ENCODE measurements at places on chromosomes 5 and 9. TPM values are rescaled to one million over a fixed set of nuclear protein-coding genes. Genes with fewer than 3 reads are reported as not detected.

DNA sequence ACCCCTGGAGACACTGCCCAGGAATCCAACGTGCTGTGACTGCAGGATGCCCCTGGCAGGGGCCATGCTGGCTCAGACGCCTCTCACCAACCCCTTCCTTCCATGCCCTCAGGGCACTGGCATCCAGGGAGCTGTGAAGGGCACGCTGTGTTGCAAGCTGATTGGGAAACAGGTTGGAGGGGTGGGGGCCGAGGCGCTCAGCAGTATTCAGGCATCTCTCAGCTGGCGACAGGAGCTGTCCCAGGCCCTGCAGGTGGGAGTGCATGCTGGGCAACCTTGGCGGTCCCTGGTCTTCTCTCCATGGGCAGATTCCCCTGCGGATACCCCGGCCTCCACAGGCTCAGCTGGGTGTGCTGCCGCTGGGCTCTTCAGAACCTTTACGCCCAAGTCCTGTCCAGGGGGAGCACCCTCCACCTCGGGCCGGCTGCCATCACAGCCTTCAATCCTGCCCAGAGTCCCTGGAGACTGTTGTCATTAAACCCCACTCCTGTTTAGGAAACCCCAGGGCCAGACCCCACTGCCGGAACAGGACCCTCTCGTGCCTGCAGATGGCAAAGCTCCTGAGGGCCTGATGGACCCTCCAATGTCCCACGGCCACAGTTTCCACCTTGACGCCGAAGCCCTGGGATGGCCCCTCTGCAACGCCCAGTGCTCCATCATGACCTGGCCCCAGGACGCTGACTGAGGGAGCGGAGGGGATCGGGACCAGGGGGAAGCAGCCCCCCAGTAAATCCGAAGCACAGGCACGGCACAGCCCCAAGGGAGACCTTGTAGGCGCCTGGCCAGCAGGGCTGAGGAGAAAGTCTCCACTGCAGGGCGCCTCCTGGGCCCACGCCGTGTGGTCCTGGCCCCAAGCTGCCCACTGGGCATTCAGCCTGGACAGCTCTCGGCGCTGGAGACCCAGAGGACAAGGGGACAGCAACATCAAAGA lies 9.3 kb downstream of the TPPP start:
- no peak overlapping the region for H3K27ac ChIP-seq
- H3K4me1 ChIP-seq: no peaks in the 10 kb centered on the region
- H3K27me3 ChIP-seq: no peaks in the 10 kb centered on the region
- no peak overlapping the region for H3K4me3 ChIP-seq
- no peaks in the 10 kb centered on the region for H3K36me3 ChIP-seq

GRCh38 chr5:1509346-1510085 lies 14.2 kb downstream of the LPCAT1 start:
- no peak overlapping the region for H3K4me3 ChIP-seq
- no peaks in the 10 kb centered on the region for H3K27me3 ChIP-seq
- no peak overlapping the region for H3K27ac ChIP-seq
- peaks cover 51% of the 10 kb centered on the region for H3K36me3 ChIP-seq

DNA sequence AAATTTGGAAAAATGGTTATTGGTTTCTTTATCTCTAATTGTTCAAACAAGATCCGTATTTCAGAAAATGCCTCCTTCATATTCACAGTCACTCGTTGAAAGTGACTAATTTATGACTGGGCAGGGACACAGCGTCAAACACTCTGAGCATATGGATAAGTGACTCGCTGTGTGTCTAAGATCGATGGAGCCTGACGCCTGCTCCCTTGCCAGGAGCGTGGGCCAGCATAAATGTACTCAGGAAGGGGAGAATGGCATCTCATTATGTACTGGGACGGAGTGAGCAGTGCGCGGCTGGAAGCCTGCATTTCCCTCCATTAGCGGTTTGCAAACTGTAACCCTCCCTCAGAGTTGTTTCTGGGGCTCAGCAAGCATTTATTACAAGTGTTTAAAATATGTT lies 79.8 kb upstream of the CAST start:
- no peak overlapping the region for H3K4me3 ChIP-seq
- no peaks in the 10 kb centered on the region for H3K36me3 ChIP-seq
- no peaks in the 10 kb centered on the region for H3K27me3 ChIP-seq
- DNase-seq: no peak

DNA sequence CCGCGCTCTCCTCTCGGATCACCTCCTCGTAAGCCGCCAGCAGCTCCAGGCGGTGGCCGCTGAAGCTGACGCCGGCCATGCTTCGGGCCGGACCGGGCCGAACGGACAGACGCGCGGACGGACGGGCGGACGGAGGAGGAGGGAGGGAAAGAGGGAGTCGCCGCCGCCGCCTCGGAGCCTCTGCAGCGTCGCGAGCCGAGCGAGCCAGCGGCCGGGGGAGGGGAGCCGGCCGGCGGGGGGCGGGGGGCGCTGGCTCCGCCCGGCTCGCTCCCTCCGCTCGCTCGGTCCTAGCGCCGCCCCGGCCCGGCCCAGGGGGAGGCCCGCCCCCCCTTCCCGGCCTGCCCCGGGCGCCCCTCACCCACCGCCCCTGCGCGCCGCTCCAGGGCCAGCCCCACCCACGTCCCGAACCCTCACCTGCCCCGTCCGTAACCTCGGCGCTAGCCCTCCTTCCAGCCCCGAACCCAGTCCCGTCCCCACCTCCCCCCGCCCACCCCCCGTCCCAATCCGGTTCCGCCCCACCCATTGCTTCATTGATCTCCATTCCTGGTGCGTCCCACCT lies at the start of gene DBN1:
TSS of gene DBN1 (minus strand) at position 192 of the 559 bp plus-strand sequence. CDS start at position 79, 113 bp downstream.
- no peak within 1 kb of the TSS for H3K27ac ChIP-seq
- DNase-seq: no peak
- peaks cover 34% of the 10 kb centered on the region for H3K4me1 ChIP-seq

GRCh38 chr5:81077105-81077504 lies 116.9 kb downstream of the RASGRF2 start:
- no peak overlapping the region for H3K27ac ChIP-seq
- DNase-seq: no peak
- no peaks in the 10 kb centered on the region for H3K36me3 ChIP-seq
- no peak overlapping the region for H3K4me3 ChIP-seq
- H3K27me3 ChIP-seq: no peaks in the 10 kb centered on the region

GRCh38 chr9:38282756-38283155 lies 109.7 kb upstream of the ALDH1B1 start:
- no peaks in the 10 kb centered on the region for H3K36me3 ChIP-seq
- H3K27me3 ChIP-seq: no peaks in the 10 kb centered on the region
- DNase-seq: no peak
- no peak overlapping the region for H3K4me3 ChIP-seq
- peaks cover 14% of the 10 kb centered on the region for H3K4me1 ChIP-seq

- no peak overlapping the region for H3K4me3 ChIP-seq
- no peaks in the 10 kb centered on the region for H3K36me3 ChIP-seq
- H3K4me1 ChIP-seq: no peaks in the 10 kb centered on the region
- no peaks in the 10 kb centered on the region for H3K27me3 ChIP-seq
Observed at GRCh38 chr5:57836921-57837320, 354.3 kb upstream of the ACTBL2 start.

- no peak overlapping the region for H3K4me3 ChIP-seq
- no peak overlapping the region for H3K27ac ChIP-seq
- H3K27me3 ChIP-seq: peaks cover 24% of the 10 kb centered on the region
- no peaks in the 10 kb centered on the region for H3K4me1 ChIP-seq
- no peaks in the 10 kb centered on the region for H3K36me3 ChIP-seq
Observed at GRCh38 chr5:3602785-3603502, 7.3 kb downstream of the IRX1 start.

- no peak for DNase-seq
- H3K27me3 ChIP-seq: no peaks in the 10 kb centered on the region
- H3K4me1 ChIP-seq: no peaks in the 10 kb centered on the region
- no peaks in the 10 kb centered on the region for H3K36me3 ChIP-seq
- no peak overlapping the region for H3K4me3 ChIP-seq
Observed at GRCh38 chr5:1760656-1761452, 38.8 kb downstream of the MRPL36 start.

ZNF454 gene
- not detected for total RNA-seq

ECM2 gene
- total RNA-seq: not detected

GRCh38 chr9:4588721-4589120 lies 73.4 kb upstream of the PLPP6 start:
- H3K27ac ChIP-seq: no peak overlapping the region
- H3K27me3 ChIP-seq: no peaks in the 10 kb centered on the region
- no peaks in the 10 kb centered on the region for H3K4me1 ChIP-seq
- no peak for DNase-seq
- H3K4me3 ChIP-seq: no peak overlapping the region

GRCh38 chr5:56950626-56951125 lies 1.2 kb downstream of the MIER3 start:
- peaks cover 13% of the 10 kb centered on the region for H3K4me1 ChIP-seq
- H3K27me3 ChIP-seq: peaks cover 13% of the 10 kb centered on the region
- H3K4me3 ChIP-seq: peak overlapping the region; percentile 56
- peak; percentile 34 for DNase-seq
- H3K27ac ChIP-seq: no peak overlapping the region
- peaks cover 12% of the 10 kb centered on the region for H3K36me3 ChIP-seq

DNA sequence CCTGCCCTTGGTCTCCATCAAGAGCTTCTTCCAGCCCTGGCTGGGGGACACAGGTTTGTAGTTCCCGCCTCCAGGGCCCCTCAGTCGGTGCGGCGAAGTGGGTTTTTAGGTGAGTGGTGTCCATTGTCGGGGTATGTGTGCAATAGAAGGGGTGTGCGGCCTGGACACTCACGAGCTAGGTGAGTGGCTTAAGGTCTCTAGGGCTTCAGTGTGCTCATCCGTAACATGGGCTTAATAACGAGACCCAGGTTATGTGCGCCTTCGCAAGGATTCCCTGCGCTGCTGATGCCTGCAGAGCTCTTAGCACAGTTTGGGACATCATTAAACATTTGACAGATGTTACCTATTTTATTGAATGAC lies 656 bp downstream of the CEP78 start:
- H3K27me3 ChIP-seq: no peaks in the 10 kb centered on the region
- no peak for DNase-seq
- peaks cover 10% of the 10 kb centered on the region for H3K36me3 ChIP-seq
- H3K4me1 ChIP-seq: peaks cover 44% of the 10 kb centered on the region
- peak overlapping the region; percentile 88 for H3K27ac ChIP-seq
- peak overlapping the region; percentile 96 for H3K4me3 ChIP-seq

TOPORS gene
- 27.5 TPM for total RNA-seq

- H3K27ac ChIP-seq: no peak overlapping the region
- DNase-seq: no peak
- no peaks in the 10 kb centered on the region for H3K36me3 ChIP-seq
- H3K4me1 ChIP-seq: no peaks in the 10 kb centered on the region
Observed at GRCh38 chr5:109003928-109004327, 256.2 kb downstream of the FER start.

DNA sequence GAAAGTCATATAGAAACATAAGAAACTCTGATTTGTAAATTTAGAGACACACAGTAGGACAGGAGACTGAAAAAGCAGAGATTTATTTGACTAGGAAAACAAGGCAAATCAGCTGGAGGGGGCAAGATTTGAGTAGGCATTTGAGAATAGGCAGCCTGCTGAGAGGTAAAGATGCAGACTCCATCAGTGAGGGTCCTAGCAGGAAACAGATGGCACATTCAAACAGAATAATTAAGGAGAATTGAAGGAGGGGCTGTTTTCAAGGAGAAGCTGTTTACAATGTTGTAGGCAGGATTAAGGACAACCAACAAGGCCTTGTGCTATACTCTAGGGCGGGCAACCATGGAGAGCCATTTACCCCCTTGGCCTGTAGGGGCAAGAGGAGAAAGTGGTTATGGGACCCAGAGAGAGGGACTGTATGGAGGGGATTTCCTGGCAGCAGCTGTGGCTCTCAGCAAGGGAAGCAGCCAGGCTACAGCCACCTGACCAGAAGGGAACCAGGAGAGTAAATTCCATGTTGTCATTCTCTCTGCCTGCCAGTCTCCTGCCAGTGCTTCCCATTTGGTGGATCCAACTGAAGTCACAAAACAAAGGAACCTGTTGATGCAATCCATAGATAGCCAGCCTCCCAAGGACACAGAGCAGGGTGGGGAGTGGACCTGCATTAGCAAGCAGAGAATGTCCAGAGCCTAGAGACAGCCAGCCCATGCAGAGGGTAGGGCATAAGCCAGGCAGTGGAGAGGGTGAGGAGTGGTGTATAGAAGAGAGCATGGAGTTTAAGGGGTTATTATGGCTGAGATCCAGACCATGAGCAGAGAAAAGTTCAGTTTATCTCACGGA lies 38.2 kb downstream of the PAPPA start:
- H3K36me3 ChIP-seq: no peaks in the 10 kb centered on the region
- H3K27me3 ChIP-seq: no peaks in the 10 kb centered on the region
- H3K4me1 ChIP-seq: no peaks in the 10 kb centered on the region
- H3K4me3 ChIP-seq: no peak overlapping the region
- no peak overlapping the region for H3K27ac ChIP-seq
- no peak for DNase-seq

- no peak overlapping the region for H3K27ac ChIP-seq
- H3K4me3 ChIP-seq: no peak overlapping the region
- peaks cover 5% of the 10 kb centered on the region for H3K4me1 ChIP-seq
- peak; percentile 19 for DNase-seq
- H3K27me3 ChIP-seq: no peaks in the 10 kb centered on the region
Observed at GRCh38 chr9:98010445-98010844, 27.3 kb downstream of the ANP32B start.

FAM153A gene
- total RNA-seq: 0.85 TPM

Data from natural killer cell (primary cell).